ENCODE measurements at places on chromosomes 6 and 20.

- peak; percentile 65 for DNase-seq
- H3K4me3 ChIP-seq = no peak overlapping the region
- H3K36me3 ChIP-seq = no peaks in the 10 kb centered on the region
- peaks cover 3% of the 10 kb centered on the region for H3K27me3 ChIP-seq
- no peaks in the 10 kb centered on the region for H3K4me1 ChIP-seq
Observed at GRCh38 chr20:32902456-32903420, 44.0 kb downstream of the EFCAB8 start.

DNA sequence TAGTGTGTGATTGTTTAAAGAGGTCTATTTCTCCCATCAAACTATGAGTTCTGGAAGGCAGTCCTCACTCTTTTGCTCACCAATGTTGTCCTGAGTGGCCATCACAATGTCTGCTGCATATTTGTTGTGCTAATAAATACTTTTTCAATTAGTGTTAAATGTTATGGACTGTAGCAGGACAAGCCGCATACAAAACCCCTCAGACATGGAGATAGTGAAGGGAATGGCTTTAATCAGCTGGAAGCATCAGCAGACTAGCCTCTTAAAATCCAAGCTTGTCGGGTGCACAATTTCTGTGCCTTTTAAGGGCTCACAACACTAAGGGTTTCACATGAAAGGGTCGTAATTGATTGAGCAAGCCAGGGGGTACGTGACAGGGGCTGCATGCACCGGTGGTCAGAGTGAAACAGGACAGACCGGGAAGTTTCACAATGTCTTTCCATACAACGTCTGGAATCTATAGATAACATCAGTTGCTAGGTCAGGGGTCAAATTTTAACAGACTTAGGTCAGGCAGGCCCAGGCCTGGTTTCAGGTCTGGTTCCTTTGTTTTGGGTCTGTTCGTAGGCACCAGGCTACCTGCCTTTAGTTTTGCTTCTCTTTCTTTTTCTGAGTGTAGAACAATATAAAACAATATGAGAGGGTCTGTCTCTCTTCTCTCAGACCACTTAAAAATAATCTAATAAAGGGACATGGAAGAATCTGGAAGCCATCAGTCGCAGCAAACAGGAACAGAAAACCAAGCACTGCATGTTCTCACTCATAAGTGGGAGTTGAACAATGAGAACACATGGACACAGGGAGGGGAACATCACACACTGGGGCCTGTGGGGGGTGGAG, 327.6 kb upstream of the HTR1E start:
- H3K4me3 ChIP-seq = no peak overlapping the region
- H3K27me3 ChIP-seq = no peaks in the 10 kb centered on the region

- no peak overlapping the region for H3K27ac ChIP-seq
- H3K4me1 ChIP-seq = peaks cover 46% of the 10 kb centered on the region
- no peak overlapping the region for H3K4me3 ChIP-seq
- DNase-seq = peak; percentile 70
Observed at GRCh38 chr20:37356387-37356786, 10.4 kb downstream of the SRC start.

GRCh38 chr20:50678169-50678898, 13.0 kb downstream of the RIPOR3 start:
- H3K4me3 ChIP-seq = no peak overlapping the region
- no peaks in the 10 kb centered on the region for H3K27me3 ChIP-seq
- peaks cover 8% of the 10 kb centered on the region for H3K4me1 ChIP-seq
- no peaks in the 10 kb centered on the region for H3K36me3 ChIP-seq

- H3K36me3 ChIP-seq = no peaks in the 10 kb centered on the region
- no peak for DNase-seq
- H3K4me1 ChIP-seq = peaks cover 14% of the 10 kb centered on the region
- no peak overlapping the region for H3K27ac ChIP-seq
- H3K4me3 ChIP-seq = no peak overlapping the region
Observed at GRCh38 chr6:16243055-16243454, 4.7 kb downstream of the GMPR start.

GRCh38 chr6:111221804-111222203, 134.5 kb downstream of the SLC16A10 start:
- no peaks in the 10 kb centered on the region for H3K36me3 ChIP-seq
- DNase-seq = no peak
- no peak overlapping the region for H3K27ac ChIP-seq
- no peaks in the 10 kb centered on the region for H3K27me3 ChIP-seq

DNA sequence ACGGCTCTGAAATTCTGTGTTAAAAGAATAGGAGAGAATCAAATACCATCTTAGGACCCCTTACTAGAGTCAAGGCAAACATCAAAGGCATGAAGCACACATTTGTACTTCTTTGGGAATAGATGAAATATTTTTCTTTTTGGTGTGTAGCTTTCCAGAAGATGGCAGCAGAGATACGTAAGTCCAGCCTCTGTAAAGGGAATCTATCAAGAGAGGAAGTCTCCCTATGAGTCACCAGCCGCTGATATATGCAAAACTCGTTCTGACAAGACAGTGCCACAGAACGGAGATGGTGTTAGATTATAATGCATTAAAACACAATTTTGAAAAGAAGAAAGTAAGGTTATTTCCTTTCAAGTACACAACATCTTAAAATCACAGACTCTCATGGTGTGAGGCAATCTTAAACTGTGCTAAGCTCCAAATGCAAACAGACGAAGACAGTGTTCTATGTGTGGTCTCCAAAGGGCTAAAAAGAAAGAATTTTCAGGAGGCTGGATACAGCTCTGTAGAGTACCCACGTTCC, 120.0 kb upstream of the AGPAT4 start:
- peaks cover 4% of the 10 kb centered on the region for H3K4me1 ChIP-seq
- H3K27me3 ChIP-seq = no peaks in the 10 kb centered on the region
- H3K27ac ChIP-seq = no peak overlapping the region
- DNase-seq = peak; percentile 77
- no peak overlapping the region for H3K4me3 ChIP-seq

DNA sequence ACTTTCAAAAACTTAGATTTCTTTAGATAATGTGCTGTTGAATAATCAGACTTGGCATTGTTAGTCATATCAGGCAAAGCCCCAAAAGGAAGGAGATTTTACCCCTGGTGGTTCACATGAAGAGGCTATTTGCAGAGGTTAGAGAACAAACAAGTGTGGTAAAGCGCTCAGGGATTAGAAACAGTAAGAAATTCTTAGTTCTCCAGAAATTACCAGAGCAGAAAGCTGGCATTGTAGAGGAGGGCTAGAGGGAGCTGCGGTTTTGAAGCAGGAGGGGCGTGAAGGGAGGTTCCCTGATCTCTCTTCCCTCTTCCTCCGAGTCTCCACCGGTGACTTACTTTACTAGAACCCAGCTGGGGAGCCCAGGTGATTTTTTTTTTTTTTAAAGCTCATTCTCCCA, 10.2 kb downstream of the MYO6 start:
- H3K27me3 ChIP-seq = no peaks in the 10 kb centered on the region
- peaks cover 10% of the 10 kb centered on the region for H3K4me1 ChIP-seq
- no peaks in the 10 kb centered on the region for H3K36me3 ChIP-seq
- no peak for DNase-seq
- no peak overlapping the region for H3K4me3 ChIP-seq

DNA sequence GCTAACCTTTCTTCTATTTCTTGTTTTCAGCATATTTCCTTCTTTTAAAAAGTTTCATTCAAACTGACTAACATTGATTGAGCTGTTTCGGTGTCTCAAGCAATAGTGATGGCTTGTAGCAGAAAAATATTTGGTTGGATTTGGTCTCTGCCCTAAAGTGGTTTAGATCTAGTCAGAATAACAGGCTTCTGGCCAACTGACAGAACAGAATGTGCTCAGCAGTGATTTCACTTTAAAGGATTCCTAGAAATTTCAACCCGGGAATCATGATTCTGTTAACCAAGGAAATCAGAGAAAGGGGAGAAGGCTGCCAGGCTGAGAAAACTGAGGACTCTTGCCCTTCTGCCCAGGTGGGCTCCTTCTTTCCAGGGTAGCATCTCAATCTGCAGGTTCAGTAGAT, 16.6 kb upstream of the GSTA1 start:
- H3K36me3 ChIP-seq = no peaks in the 10 kb centered on the region
- no peaks in the 10 kb centered on the region for H3K4me1 ChIP-seq
- H3K4me3 ChIP-seq = no peak overlapping the region

- peaks cover 22% of the 10 kb centered on the region for H3K27me3 ChIP-seq
- no peak for DNase-seq
- H3K36me3 ChIP-seq = no peaks in the 10 kb centered on the region
Observed at GRCh38 chr20:63376283-63377250, 15.4 kb upstream of the CHRNA4 start.

DNA sequence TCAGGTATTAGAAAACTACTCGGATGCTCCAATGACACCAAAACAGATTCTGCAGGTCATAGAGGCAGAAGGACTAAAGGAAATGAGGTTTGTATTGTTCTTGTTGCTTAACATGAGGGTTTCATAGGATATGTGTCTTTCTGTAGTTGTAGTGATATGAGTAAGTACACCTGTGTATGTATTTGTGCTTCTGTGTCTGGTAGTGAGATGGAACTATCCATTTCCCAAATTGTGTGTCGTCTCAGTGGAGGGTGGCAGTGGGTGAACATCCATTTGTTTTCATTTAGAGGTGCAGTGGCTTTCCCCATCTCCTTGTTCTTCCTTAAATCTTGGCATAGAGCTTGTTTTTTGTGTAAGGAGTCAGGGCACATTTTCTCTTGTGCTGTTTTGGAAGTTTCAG, 8.2 kb downstream of the ASXL1 start:
- DNase-seq = no peak
- H3K4me1 ChIP-seq = peaks cover 70% of the 10 kb centered on the region
- H3K4me3 ChIP-seq = no peak overlapping the region
- H3K36me3 ChIP-seq = peaks cover 25% of the 10 kb centered on the region

DNA sequence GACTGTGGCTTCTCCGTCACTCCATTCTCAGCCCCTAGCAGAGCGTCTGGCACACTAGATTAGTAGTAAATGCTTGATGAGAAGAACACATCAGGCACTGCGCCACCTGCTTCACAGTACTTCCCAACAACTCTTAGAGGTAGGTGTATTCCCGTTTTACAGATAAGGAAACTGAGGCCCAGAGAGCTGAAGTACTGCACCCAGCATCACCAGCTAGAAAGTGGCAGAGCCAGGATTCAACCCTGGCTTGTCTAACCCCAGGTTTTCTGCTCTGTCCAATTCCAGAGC, 3.5 kb downstream of the PRND start:
- no peak overlapping the region for H3K4me3 ChIP-seq
- peaks cover 5% of the 10 kb centered on the region for H3K4me1 ChIP-seq
- DNase-seq = no peak
- H3K27me3 ChIP-seq = no peaks in the 10 kb centered on the region
- H3K36me3 ChIP-seq = no peaks in the 10 kb centered on the region
- H3K27ac ChIP-seq = no peak overlapping the region

- H3K4me3 ChIP-seq = no peak overlapping the region
- no peak overlapping the region for H3K27ac ChIP-seq
- no peaks in the 10 kb centered on the region for H3K27me3 ChIP-seq
- no peak for DNase-seq
Observed at GRCh38 chr20:39245685-39246311, 283.7 kb downstream of the DHX35 start.

DNA sequence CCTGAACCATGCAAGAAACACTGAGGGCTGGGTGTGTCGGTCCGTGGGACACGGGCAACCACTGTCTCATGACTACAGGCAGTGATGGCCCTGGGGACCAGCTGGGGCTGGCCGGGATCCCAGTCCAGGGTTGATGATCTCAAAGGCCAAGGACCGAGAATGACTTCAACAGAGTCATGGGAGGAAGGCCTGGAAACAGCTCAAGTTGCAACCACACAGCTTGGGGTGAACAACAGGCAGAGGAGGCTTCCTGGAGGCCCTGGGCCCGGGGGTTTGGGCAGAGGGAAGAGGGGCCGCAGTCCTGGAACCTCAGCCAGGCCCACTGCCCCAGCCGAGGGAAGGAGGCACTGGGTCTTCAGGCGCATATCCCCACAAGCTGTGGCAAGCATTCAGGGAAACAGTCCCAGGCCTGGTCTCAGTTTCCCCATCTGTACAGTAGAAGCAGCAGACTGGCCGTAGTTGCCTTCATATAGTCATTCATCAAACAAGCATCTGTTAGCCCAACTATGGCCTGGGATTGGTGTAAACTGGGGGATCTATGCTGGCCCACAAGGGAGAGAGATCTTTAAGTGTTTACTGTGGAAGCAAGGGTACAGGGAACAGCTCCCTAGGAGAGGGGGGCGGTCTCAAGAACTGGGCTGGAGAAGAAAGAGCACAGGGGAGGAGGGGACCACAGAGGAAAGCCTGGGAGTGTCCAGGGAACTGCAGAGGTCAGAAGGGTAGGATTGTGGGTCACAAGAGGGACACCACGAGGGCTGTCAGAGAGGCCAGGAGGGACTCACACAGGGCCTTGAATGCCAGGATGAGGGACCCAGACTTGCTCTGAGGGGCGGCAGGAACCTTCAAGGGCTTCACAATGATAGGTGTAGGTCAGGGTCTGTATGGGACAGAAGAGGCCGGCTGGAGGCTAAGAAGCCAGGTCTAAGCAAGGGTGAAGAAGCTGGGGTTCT, 2.1 kb downstream of the MYL9 start:
- H3K36me3 ChIP-seq = no peaks in the 10 kb centered on the region
- peak overlapping the region; percentile 85 for H3K27ac ChIP-seq
- no peak overlapping the region for H3K4me3 ChIP-seq
- no peaks in the 10 kb centered on the region for H3K27me3 ChIP-seq
- peaks cover 66% of the 10 kb centered on the region for H3K4me1 ChIP-seq

- no peaks in the 10 kb centered on the region for H3K27me3 ChIP-seq
- no peaks in the 10 kb centered on the region for H3K36me3 ChIP-seq
- DNase-seq = no peak
- H3K4me1 ChIP-seq = no peaks in the 10 kb centered on the region
- no peak overlapping the region for H3K27ac ChIP-seq
Observed at GRCh38 chr20:23456409-23456808, 3.7 kb upstream of the CST11 start.

- DNase-seq = no peak
- no peak overlapping the region for H3K27ac ChIP-seq
- no peaks in the 10 kb centered on the region for H3K36me3 ChIP-seq
- no peaks in the 10 kb centered on the region for H3K4me1 ChIP-seq
- H3K27me3 ChIP-seq = no peaks in the 10 kb centered on the region
Observed at GRCh38 chr6:144661116-144661806, 376.1 kb downstream of the UTRN start.

- H3K4me3 ChIP-seq = no peak overlapping the region
- no peaks in the 10 kb centered on the region for H3K36me3 ChIP-seq
- peak; percentile 84 for DNase-seq
- H3K27ac ChIP-seq = no peak overlapping the region
Observed at GRCh38 chr20:43844778-43845614, 69.7 kb upstream of the TOX2 start.

- no peak overlapping the region for H3K27ac ChIP-seq
- DNase-seq = no peak
- H3K36me3 ChIP-seq = no peaks in the 10 kb centered on the region
- no peak overlapping the region for H3K4me3 ChIP-seq
Observed at GRCh38 chr20:46523696-46524328, 10.5 kb upstream of the ZNF334 start.

- no peak overlapping the region for H3K4me3 ChIP-seq
- H3K27ac ChIP-seq = peak overlapping the region; percentile 51
- no peaks in the 10 kb centered on the region for H3K27me3 ChIP-seq
- no peaks in the 10 kb centered on the region for H3K36me3 ChIP-seq
Observed at GRCh38 chr20:50635676-50636600, 55.4 kb downstream of the RIPOR3 start.

All from adrenal gland (tissue), 19 donors.